ENCODE measurements at places on chromosomes 16 and 17. TPM values are rescaled to one million over a fixed set of nuclear protein-coding genes. Genes with fewer than 3 reads are reported as not detected.

GRCh38 chr17:34542700-34543336 lies 36.6 kb upstream of the TMEM132E start:
- peak; percentile 40 for DNase-seq

GRCh38 chr16:89845417-89845816 lies 17.1 kb downstream of the SPIRE2 start:
- DNase-seq = no peak

DNA sequence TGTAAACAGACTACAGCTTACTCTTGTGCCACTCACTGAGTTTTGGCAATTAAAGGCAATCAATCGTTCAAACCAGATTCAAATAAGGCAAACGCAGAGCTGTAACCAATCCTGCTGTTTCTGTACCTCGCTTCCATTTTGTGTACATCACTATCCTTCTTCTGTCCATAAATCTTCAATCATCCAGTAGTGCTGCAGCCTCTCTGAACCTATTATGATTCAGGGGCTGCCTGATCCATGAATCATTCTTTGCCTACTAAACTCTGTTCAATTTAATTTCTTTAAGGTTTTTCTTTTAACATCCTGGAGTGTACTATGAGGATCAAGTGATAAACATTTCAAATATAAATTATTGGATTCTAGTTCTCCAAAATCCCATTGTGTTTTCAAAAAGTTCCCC lies 93.9 kb downstream of the CEP112 start:
- no peak for DNase-seq

- DNase-seq = no peak
Measured at GRCh38 chr16:75318737-75319136, 67.3 kb upstream of the BCAR1 start.

GRCh38 chr17:35519439-35519838 lies 18.0 kb downstream of the SLFN12L start:
- no peak for DNase-seq

DNA sequence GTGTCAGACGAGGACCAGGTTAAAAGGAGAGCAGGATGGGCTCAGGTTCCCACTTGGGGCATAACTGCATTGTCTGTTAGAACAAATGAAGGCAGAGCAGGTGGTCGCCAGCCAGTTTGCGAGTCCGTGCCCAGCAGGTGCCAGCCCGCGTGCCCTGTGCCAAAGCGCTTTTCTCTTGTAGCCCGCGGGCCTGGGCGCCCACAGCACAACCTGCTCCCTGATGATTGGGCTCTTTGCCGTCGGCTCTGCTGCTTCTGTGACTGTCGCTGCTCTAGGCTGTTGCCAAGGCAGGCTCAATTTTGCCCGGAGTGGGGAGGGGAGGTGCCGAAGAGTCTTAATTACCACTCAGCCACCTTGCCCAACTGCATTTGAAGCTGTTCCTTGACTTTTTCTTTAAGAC lies 21.1 kb downstream of the KNOP1 start:
- no peak for DNase-seq

- DNase-seq = no peak
Measured at GRCh38 chr17:38546396-38546795, 59.4 kb downstream of the SRCIN1 start.

GRCh38 chr16:85027958-85028684 lies 526 bp downstream of the KIAA0513 start:
- no peak for DNase-seq

GRCh38 chr17:31857920-31858641 lies 963 bp downstream of the COPRS start:
- no peak for DNase-seq

- no peak for DNase-seq
Measured at GRCh38 chr17:6334386-6334785, 100.5 kb downstream of the AIPL1 start.

GRCh38 chr16:54657058-54657708 lies 273.5 kb upstream of the IRX5 start:
- DNase-seq = no peak

DNA sequence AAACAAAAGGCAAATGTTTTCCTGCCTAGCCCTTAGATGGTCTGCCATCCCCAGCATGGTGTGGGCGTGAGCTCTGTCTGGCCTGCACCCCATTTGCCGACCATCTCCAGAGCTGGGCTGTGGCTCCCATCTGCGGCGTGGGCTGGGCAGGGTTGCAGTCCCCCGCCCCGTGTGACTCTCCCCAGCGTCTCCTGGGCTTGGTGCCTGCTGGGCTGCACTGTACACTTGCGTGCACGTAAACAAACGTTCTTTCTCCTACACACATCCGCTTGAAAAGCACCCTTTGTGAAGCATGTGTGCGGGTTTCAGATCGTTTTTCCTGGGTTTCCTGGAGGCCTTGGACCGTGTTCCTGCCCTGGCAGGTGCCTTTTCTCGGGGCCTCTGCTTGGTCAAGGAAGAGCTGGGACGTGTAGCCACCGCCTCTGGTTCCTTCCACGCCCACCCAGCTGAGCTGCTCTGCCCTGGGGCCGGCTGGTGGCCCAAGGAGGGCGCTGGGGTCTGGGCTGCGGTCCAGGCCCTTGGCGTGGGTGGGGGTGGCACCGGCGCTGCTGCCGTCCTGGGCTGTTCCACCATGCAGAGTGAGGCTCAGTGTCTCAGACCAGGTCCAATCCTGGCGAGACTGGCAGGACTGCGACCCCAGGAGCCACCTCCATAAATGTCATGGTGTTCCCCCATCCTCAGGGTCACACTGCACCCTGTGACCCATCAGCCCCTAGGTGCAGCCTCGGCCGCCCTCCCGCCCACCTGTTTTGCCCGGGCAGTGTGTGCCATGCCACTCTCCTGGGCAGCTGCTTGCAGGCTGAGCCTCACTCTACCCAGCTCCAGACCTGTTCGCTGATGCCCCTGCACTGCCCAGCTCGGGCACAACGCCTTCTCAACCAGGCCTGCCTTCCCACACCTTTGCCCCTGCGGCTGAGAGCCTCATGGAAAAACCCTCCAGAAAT lies 9.9 kb upstream of the BAIAP3 start:
- no peak for DNase-seq

DNA sequence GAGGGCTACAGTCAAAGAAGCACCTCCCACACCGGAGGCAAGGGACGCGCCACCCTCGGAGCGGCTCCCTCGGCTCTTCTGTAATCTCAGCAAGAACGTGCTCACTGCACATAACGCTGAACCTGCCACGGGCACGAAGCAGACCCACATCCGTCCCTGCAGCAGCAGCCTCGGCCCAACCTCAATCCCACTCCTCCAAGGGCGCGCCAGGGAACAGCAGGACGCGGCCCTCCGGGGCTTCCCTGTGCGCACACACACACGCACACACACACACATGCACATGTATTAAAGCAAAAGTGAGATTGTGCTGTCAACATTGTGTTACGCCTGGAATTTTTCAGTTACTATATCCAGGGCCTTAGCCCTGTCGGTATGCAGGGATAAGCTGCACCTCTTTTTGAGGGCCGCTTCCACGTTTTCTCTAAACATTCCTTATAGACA lies 54.0 kb downstream of the TBC1D16 start:
- DNase-seq = no peak

DNA sequence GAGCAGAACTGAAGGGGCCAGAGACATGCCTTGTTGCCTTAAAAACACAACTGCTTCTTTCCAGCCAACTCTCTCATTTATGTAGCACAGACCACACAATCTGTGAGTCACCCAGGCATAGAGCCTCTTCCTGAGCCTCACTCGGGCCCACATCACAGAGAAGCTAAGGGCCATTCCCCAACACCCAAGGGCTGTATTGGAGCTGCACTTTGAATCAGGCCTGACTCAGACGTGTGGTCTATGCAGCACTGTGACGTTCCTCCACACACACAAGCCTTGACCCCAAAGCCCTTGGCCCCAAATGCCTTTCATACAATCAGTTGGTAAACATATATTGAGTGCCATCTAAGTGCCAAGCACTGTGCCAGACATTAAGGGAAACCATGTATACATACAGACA lies 308.9 kb upstream of the DYNLRB2 start:
- DNase-seq = no peak

DNA sequence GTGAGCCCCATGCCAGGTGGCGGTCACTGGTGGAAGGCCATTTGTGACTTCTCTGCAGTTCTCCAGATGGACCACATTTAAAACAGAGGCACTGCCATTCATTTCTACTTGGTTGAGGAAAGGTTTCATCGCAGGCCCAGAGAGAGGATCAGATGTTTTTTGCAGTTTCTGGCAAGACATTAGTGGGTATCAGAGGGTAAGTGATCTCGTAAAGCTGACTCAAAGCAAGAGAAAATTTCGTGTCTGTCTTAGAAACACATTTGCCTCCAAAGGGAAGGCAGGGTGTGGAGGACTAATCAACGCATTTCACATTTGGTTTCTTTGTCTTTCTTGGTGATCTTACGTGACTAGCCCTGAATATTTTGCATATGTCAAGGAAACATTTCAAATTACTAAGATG lies 81.8 kb downstream of the PRKCB start:
- no peak for DNase-seq

GRCh38 chr17:13114601-13115031 lies 96.8 kb upstream of the ELAC2 start:
- peak; percentile 47 for DNase-seq

DNA sequence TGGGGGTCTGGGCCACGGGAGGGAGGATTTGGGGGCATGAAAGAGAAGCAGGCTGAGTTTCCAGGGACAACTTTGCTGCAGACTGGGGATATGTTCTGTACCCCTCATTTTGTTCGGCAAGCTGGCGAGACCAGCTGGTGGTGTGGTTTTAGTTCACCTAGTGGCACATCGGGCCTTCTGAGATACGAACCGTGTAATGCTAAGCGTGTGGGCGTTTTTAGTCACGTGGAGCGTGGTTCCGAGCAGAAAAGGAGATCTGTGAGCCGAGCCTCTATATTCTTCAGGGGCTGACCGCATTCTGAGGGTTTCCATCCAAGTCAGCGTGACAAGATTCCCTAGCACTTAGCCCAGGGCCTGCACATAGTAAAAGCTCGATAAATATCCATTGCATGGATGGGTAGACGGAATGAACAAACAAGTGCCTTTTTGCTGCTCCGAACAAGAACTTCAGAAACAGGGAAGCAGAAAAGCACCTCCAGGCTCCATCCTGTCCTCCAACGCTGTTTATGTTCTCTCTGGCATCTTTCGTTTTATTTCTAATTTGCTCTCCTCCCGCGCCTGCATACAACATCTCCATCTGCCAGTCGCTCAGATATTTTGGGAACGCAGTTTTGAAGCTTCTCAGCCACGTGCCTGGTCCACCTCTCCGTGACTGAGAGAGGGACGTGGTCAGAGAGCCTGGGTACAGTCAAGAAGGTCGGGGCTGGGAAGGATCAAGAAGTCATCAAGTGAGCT lies 5.8 kb downstream of the SYT17 start:
- no peak for DNase-seq

- no peak for DNase-seq
Measured at GRCh38 chr16:6482696-6483468, 849.8 kb upstream of the RBFOX1 start.

HOXB3 gene
- 10.2 TPM for polyA plus RNA-seq

SPATA22 gene
- polyA plus RNA-seq = not detected

TRAF4 gene
- 65.0 TPM for polyA plus RNA-seq

NPIPB5 gene
- polyA plus RNA-seq = 24.4 TPM

DRC7 gene
- polyA plus RNA-seq = 0.10 TPM

ZP2 gene
- not detected for polyA plus RNA-seq

CIITA gene
- polyA plus RNA-seq = not detected

TEKT5 gene
- polyA plus RNA-seq = 0.09 TPM

NTN1 gene
- 0.20 TPM for polyA plus RNA-seq

FNDC8 gene
- polyA plus RNA-seq = not detected

CCL5 gene
- not detected for polyA plus RNA-seq

KRT24 gene
- polyA plus RNA-seq = not detected

CBFA2T3 gene
- polyA plus RNA-seq = 0.34 TPM
